ENCODE measurements at places on chromosomes 1 and 21. TPM values are rescaled to one million over a fixed set of nuclear protein-coding genes. Genes with fewer than 3 reads are reported as not detected.

Gene PRAMEF1
- total RNA-seq, result not detected

DNA sequence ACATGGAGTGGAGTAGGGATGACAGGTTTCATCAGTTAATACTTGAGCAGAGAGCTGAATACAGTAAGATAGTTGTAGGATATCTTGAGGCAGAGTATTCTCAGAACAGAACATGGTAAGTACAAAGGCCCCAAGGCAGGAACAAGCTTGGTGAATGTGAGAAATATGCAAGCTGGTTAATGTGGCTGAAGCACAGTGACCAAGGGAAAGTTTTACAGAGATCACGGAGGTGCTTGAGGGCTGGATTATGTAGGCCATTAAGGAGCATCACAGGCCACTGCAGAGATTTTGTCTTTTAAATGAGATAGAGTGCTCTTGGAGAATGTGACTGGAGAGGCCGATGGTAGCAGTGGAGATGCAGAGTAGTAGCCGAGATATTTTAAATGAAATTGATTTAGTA is 54.0 kb upstream of the BOLA1 start:
- DNase-seq, result no peak

Gene TMCO4
- total RNA-seq, result 11.4 TPM

DNA sequence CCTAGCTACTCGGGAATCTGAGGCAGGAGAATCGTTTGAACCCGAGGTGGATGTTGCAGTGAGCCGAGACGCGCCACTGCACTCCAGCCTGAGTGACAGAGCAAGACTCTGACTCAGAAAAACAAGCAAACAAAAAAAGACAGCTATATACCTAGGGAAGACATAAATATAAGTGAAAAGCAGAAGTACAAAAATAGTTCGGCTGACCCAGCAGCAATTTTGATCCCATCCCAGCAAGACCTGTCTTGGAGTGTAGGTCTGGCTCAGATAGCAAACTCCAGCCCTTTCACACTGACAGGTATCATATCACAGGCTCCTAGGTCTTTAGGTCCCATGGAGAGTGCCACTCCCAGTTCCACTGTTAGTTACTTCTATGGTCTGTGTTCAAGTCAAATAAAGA is 14.6 kb downstream of the MTX1 start:
- no peak for DNase-seq

Measured in dermis blood vessel endothelial cell (primary cell).